ENCODE measurements at places on chromosomes 4 and X.
A peak's percentile ranks its signal among the peaks of the same experiment; 100 is the strongest.

DNA sequence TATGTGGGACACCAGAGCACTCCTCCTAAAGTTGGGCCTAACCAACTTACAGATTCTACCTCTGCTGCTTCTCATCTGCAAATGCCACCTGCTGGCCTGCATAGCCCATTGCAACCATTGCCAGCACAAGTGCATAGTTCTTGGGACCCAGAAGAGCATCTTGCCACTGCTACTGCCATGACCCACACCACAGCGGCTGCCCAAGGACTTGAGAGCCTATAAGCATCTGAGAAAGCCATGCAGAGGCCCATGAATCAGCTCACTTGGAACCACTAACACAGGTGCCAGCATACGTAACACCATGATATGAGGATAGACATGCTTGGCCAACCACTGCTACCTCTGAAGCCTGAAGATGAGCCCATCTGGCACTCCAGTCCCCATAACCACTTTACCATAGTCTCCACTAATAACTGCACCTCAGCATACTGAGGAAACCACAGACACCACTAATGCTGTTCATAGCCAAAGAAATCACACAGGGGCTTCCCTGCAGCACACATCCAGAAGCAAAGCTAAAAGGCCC lies 258.1 kb upstream of the AGTR2 start:
- DNase-seq = no peak

DNA sequence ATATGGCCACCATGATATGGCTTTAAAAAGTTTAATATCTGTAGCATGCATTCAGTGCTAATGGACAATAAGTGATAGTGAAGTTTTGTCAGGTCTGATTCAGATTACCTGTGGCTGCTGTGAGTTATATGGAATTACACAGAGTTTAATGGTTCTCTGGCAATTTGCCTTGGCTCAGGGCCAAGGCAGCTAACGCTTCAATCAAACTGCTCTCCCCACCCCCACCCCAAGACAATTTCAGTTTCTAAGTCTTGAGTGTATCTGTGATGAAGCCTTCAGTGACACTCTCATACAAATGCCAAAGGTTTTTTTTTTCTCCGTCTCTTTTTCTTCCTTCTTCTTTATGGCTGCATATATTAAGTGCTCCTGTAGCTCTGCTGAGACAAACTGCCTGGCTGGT lies 106.6 kb downstream of the SHROOM4 start:
- DNase-seq = no peak

- DNase-seq = peak; percentile 10
These were observed 568 bp downstream of the FHDC1 start for GRCh38 chr4:152936446-152937335.

DNA sequence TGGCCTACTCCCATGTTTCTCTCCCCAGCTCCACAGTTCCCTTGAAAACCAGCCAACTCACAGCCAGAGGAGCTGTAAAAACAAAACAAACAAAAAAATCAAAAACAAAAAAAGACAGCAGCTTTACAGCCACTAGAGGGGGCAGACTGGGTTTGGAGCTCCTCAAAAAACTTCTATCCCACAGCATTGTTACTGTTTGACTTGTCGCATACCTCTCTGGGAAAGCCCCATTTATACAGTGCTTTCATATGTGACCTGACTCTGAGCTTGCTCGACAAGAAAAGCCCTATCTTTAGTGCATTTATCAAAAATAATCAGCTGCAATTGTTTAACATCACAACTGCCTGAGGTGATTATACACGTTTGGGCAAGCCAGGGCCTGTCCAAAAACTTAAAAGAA lies 21.6 kb downstream of the TSPAN6 start:
- no peak for DNase-seq

- DNase-seq = no peak
These were observed 55.9 kb upstream of the RNF128 start for GRCh38 chrX:106670631-106671030.

DNA sequence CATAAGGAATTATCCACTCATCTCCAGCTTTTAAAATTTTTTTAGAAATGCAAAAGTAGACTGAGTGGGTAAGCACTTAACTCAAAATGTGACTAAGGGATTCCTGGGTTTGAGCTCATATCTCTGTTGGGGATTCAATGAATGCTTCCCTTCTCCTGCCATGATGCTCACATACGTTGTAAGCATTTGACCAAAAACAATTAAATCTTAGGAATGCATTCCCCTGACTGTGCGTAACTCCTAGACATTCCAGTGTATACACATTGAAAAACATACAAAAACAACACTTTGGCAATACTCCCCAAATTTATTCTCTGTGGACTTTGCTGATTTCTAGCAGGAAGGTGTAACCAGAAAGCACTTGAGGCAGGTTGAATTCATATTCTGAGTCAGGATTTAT lies 29.8 kb downstream of the SPANXA2 start:
- no peak for DNase-seq

DNA sequence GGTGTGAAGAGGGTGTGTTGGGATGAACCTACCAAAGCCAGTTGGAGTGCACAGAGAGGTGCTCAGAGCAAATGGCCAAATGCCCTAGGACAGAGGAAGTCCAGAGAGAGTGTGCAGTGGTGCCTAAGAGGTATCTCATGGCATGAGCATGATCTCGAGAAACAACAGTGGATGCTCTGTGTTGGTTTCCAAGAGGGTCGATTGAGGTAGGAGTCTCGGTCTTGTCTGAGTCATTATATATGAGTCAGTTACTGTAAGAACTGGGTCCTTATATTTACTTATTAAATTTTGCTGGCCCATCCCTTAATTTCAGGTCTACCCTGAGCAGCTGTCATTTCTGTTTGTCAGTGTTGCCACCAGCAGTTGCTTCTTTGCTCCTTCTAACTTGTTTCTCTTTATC lies 86.6 kb upstream of the TMEM150C start:
- no peak for DNase-seq

DNA sequence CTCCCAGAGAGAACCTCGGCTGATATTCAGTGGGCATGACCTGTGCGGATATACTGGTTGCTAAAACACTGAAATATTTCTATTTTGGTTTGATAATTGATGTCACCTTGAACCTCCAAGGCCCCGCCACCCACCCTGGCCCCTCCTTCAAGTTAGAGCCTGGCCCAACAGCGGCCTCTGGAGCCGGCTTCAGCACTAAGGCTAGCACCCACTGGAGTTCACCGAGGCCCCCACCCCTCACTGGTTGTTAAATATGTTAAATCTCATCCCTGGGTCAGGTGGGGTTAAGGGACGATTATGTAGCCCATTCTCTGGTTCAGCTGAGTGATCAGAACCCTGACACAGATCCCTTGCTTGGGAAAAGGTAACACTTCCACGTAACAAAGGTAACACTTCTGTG lies 24.3 kb downstream of the SEL1L3 start:
- no peak for DNase-seq

DNA sequence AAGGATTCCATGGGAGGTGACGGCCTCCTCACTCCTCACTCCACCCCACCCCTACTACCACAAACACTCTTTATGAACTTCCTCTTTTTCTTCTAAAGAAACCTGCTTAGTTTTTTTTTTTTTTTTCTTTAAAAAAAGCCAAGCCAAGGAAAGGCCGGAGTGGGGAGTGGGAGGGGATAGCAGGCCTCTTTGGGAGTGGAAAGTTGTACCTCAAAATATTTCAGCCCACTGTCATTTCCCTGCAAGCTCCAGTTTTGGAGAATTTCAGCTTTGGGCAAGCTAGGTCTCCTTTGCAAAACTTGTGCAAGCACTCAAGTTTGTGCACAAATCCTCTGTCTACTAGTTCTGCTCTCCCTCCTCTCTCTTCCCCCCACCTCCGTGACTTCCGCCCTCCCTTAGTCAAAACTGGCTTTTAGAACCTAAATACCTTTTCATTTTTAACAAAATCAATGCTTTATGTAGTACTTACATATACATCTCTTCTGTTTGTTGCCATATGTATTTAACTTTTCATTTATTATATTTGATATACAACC lies 512 bp upstream of the ANTXR2 start:
- no peak for DNase-seq

- DNase-seq = no peak
These were observed 4.9 kb downstream of the UGT8 start for GRCh38 chr4:114603497-114603896.

DNA sequence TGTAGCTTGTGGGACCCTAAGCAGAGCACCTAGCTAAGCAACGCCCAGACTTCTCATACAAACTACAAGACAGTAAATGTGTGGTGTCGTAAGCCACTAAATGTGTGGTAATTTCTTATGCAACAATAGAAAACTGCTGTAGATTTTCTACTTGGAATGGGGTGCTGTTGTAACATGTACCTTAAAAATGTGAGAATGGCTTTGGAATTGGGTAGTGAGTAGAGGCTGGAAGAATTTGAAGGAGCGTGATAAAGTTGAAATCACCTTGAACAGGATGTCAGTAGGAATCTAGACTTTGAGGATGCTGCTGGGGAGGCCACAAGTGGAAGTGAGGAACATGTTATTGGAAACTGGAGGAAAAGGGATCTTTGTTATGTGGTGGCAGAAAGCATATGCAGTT lies 43.2 kb upstream of the FUNDC1 start:
- no peak for DNase-seq

Data from NCI-H1930 (cell line).